ENCODE measurements at places on chromosomes 7 and 10. TPM values are rescaled to one million over a fixed set of nuclear protein-coding genes. Genes with fewer than 3 reads are reported as not detected.

Gene ITIH2
- total RNA-seq = not detected

Gene MCM10
- total RNA-seq = 1.0 TPM

Gene CAV2
- total RNA-seq = 108 TPM

Gene DENND11
- 12.5 TPM for total RNA-seq

Gene PAPOLB
- total RNA-seq = not detected

Gene LIPM
- total RNA-seq = 34.9 TPM

Gene IGF2BP3
- not detected for total RNA-seq

Gene HOXA6
- total RNA-seq = 5.1 TPM

Gene A1CF
- not detected for total RNA-seq

Gene IDI1
- 36.5 TPM for total RNA-seq

Gene GNAT3
- total RNA-seq = not detected

Gene SPDYE11
- not detected for total RNA-seq

Gene HOXA9
- 64.8 TPM for total RNA-seq

Gene RNF32
- total RNA-seq = not detected

Gene NRAP
- not detected for total RNA-seq

Gene VWA2
- 22.3 TPM for total RNA-seq

Gene VPS37D
- 1.9 TPM for total RNA-seq

Gene PLXDC2
- 97.0 TPM for total RNA-seq

Gene LRIT1
- total RNA-seq = not detected

Gene ASB15
- not detected for total RNA-seq

Gene OR2F2
- total RNA-seq = not detected

Gene NPFFR1
- total RNA-seq = 0.53 TPM

Gene CXCL12
- total RNA-seq = 24.9 TPM

Gene SAMD9L
- 6.7 TPM for total RNA-seq

Gene MYOF
- 123 TPM for total RNA-seq

Gene GALNT17
- 3.4 TPM for total RNA-seq

Gene BAG3
- total RNA-seq = 76.3 TPM

Gene GPR146
- total RNA-seq = 30.4 TPM

Gene IFIT1B
- not detected for total RNA-seq

Gene CYP2C18
- total RNA-seq = 7.3 TPM

Gene CCDC146
- 17.4 TPM for total RNA-seq

Gene CYCS
- total RNA-seq = 29.9 TPM

Gene RGR
- not detected for total RNA-seq

Gene PON1
- not detected for total RNA-seq

Gene UCMA
- not detected for total RNA-seq

Gene TUBAL3
- not detected for total RNA-seq

Gene ANXA8
- 144 TPM for total RNA-seq

Gene C10orf105
- total RNA-seq = not detected

Gene AQP1
- 92.1 TPM for total RNA-seq

Gene KMT2C
- total RNA-seq = 144 TPM

Gene PTPRN2
- total RNA-seq = 0.23 TPM

Gene HSPA12A
- 23.9 TPM for total RNA-seq

Gene STX1A
- total RNA-seq = 3.3 TPM

Gene FAM3C
- total RNA-seq = 31.8 TPM

Gene HELLS
- 6.9 TPM for total RNA-seq

Gene DOCK1
- 92.7 TPM for total RNA-seq

Gene UCN3
- total RNA-seq = not detected

Gene FOXP2
- total RNA-seq = 12.2 TPM

Gene NPY
- not detected for total RNA-seq

Gene MKI67
- 13.0 TPM for total RNA-seq

Gene ARMH3
- total RNA-seq = 25.7 TPM

Gene PARD3
- total RNA-seq = 226 TPM

Gene LRRC17
- total RNA-seq = 2.3 TPM

Gene EMX2
- total RNA-seq = 2.0 TPM

Gene PILRA
- 1.3 TPM for total RNA-seq

Gene SLK
- total RNA-seq = 57.5 TPM

Gene CCDC136
- 4.8 TPM for total RNA-seq

All from suprapubic skin (tissue), 4 donors.